Fibroblast of mammary gland (primary cell): ENCODE measurements at places on chromosomes 12 and 14.

GRCh38 chr14:92323011-92323915, at the start of gene SLC24A4:
SLC24A4 (plus strand) TSS chr14:92323165; CDS start chr14:92323831, 666 bp downstream.
- DNase-seq = no peak

DNA sequence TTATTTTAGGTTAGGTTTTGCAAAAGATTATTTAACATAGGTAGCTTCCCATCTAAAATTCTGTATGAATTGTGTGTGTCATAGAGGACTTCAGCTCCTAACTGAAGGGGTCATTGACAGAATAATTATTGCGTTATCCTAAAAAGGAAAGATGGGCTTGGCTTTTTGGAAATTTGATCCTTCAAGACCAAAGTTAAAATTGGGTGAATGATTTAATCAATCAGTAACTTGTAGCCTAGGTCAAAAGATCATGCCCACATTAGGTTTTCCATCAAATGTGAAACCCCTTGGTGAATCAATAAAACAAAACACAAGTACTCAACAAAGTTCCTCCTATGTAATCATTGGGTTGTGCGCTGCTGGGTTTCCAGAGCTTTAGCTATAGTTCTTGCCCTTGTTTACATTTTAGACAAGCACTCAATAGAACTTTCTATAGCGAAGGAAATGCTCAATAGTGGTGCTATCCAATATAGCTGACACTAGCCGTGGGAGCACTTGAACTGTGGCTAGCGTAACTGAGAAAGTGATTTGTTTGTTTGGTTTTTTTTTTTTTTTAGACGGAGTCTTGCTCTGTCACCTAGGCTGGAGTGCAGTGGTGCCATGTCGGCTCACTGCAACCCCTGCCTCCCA, 37.6 kb upstream of the ARHGAP5 start:
- no peak for DNase-seq

DNA sequence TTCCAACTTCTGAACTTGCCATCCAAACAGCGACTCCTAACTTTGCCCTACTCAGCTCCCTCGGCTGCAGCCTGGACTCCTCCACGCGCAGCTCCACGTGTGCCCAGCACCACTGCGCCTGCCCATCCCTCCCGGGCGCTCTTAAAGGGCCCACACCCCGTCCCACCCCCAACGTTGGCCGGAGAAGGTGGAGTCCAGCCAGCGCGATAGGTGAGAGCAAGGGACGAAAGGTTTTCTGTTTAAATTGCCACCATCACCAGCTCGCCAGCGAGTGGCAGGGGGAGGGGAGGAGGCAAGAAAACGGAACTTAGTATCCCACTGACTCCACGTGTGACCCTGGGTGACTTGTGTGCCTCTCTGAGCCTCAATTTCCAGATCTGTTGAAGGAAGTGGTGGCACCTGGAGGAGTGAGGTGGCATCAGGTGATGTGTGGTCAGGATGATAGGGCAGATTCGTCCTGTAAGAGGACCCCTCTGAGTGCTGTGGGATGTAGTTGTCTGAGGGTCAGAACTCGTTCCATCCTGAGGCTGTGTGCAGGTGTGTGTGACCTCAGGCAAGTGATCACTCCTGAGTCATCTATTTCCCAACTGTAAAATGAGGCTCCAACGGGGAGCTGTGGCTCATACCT, 59.7 kb downstream of the TRPV4 start:
- no peak for DNase-seq

DNA sequence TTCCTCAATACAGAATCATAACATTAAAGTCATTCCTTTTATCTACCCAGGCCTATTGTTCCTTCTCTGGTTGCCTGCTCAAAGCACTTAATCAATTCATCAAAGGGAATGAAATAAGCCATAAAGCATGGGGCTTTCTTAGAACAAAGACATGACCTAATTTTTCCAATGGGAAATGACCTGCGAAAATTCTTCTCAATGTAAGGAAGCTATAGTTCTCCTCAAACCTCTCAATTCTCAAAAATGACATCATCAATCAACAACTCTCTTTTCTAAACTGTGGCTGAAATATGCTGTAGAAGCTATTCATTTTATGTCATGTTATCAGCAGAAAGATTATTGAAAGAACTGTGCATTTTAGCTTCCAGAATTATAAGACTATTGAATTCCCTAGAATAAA, 116.0 kb upstream of the PTPRR start:
- no peak for DNase-seq

- no peak for DNase-seq
These were observed 834 bp downstream of the COCH start for GRCh38 chr14:30874999-30875787.

DNA sequence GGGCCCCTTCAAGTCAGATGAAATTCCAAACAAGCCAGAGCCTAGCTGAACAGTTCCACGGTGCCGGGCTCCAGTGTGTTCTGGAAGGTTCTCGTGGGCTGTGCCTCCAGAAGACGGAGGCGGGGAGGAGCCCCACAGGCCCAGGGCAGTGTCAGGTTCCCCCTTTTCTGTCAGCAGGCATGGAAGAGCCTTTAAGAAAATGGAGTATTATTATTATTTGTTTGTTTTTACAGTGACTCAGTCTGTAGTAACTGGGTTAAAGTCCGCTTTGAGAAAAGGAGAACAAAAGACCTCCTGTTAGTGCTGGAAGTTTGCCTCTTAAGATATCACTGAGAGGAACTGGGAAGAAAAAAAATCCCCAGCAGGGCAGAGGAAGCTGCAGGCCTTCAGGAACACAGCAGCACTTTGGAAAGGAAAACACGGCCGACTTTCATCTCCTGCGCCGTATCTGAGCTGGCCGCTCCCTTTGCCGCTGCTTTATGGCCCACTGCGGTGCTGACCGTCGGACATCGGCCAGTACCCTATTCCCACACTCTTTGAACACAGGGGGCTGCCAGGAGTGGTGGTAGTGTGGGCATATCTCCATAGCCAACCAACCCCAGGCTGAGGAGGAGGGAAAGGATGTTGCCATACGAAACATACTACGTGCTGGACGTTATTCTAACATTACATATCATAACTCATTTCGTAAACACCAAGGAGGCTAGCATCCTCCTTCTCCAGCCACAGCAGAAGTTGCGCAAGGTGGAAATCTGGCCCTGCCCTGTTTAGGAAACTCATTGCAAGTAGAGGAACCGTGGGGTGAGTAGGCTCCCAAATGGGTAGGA, 194.0 kb downstream of the ZFP36L1 start:
- peak; percentile 95 for DNase-seq

DNA sequence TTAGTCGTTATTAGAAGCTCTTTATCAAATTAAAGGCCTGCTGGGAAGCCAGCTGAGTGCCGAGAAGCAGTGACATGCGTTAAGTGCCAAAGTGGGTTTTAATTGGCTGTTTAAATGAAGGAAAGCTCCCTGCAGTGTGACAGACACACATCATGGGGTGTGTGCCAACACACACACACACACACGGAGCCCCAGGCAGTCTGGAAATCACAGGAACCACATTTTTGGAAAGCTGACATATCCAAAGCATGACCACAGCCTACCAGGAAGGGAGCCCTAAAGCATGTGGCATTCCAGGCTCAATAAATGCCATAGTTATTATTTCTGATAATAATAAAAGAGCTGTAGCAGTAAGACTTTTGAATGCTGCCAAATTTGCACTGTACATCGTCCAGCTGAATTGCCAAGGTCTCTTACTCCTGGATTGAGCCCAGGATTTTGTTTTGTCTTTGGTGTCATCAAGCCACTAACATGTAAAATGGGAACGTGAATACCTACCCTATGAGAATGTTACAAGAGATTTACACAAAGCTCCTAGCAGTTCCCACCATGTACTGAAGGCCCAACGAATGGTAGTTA, 135.1 kb downstream of the TMEM30B start:
- peak; percentile 84 for DNase-seq

GRCh38 chr14:61125867-61126572, 145.0 kb downstream of the SLC38A6 start:
- no peak for DNase-seq

GRCh38 chr12:108576660-108577234, 14.4 kb downstream of the ISCU start:
- DNase-seq = no peak

GRCh38 chr12:59499774-59500173, 96.1 kb upstream of the SLC16A7 start:
- DNase-seq = no peak

DNA sequence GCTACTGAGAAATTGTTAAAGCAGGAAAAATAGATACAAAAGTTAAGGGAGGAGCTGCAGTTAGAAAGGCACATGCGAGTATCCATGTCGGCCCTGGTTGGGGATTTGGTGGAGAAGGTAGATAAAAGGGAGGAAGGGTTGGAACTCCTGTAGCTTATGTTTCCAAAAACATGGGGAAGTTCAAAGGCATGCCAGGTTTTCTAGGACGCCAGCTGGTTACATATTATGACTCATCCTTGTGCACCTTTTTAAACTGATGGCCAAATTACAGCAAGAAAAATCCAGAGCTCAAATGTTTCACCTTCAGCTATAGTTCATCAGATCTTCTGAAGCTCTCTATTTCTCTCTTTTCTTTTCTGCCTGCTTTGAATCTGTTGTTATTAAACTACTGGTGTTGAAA, 13.2 kb upstream of the MAP4K5 start:
- DNase-seq = no peak

DNA sequence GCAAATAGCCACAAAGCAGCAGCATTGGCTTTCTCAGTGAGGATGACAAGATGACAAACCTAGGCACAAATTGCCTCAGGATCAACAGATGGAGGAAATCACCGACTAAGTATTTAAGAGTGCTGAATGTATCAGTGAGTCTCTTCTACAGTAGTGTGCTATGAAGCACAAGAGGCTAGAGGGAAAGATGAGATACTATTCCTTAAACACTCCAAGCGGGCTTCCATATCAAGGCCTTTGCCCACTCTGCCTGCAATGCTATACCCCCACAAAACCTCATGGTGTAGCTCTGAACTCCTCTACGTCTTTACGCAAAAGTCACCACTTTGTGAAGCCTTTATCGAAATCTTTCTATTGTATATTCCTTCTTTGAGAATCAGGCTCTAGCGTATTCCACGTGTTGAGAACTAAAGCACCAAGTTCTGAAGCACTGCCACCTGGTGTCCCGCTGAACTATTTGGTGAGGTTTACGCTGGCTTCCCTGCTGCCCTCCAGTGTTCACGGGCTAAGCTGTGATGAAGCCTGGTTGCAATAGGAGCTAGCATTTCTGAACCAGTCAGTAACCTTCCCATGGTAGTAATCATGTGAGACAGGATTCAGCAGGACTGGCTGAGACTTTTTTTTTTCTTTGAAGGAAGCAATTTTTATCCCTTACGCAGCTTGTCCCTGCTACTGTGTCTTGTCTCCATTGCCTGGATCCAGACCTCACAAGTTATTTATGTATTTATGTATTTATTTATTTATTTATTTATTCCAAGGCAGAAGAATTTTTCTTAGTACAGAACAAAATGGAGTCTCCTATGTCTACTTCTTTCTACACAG, 426.5 kb upstream of the OR4E1 start:
- DNase-seq = peak; percentile 33

- DNase-seq = peak; percentile 73
These were observed 5.0 kb downstream of the CELA1 start for GRCh38 chr12:51341251-51342007.

DNA sequence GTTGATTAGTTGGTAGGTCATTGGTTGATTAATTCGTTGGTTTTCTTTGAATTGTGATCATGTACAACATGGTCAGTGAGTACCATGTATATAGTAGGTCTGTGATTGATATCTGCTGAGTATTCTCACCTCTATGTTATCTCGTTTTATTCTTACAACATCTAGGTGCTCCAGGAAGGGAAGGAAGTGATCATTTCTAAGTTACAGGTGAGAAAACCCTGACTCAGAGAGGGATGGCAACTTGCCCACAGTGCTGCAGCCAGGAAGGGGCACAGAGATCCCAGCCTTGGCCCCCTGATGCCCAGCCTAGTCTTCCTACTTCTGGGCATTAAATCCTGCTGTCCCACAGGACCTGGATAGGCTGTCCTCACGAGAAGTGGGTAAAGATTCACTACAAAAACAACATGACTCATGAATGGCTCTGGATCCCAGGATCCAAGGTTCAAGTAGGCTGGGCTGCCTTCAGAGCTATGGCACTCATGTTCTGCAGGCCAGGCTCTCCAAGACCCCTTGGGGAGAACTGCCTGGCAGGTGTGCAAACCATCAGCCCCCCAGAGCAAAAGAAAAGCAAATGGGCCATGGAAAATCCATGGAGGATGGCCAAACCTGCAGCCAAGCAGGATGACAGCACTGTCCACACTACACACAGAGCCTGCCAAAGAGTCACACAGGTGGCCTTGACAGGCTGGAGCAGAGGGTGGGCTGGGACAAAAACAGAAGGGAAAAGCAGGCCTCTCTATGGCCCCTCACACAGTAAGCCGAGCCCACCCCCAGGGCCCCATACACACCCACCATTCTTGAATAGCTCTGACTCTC, 146.2 kb downstream of the BCL11B start:
- DNase-seq = no peak

DNA sequence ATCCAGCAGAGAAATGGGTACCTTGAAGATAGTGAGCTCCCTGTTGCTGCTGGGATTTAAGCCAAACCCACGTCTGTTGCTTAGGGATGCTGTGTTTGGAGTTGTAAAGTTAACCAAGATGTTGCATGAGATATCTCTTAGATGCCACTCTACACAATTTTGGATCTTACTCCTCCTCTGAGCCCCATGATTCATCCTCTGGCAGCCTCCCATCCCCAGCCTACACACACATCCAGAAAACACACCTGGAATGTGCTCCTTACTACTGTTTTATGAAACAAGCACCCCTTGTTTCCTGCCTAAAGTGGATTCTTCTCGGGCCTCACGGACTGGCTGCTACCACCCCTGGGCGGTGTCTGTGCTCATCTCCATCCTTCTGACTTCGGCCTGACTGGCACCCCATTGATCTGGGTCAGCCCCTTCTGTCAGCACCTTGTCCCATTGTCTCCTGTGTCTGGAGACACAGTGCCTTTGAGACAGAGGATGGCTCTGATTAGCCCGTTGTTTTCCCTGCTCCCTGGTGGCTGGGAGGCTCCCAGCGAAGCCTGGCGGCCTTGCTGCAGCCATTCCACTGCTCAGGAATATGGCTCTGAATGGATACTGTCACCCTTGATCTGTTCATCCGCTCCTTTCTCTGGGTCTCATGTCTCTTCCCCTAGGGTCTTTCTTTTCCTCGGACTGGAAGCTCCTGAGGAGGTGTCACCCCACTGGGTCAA, 24.3 kb downstream of the TSPAN9 start:
- no peak for DNase-seq

DNA sequence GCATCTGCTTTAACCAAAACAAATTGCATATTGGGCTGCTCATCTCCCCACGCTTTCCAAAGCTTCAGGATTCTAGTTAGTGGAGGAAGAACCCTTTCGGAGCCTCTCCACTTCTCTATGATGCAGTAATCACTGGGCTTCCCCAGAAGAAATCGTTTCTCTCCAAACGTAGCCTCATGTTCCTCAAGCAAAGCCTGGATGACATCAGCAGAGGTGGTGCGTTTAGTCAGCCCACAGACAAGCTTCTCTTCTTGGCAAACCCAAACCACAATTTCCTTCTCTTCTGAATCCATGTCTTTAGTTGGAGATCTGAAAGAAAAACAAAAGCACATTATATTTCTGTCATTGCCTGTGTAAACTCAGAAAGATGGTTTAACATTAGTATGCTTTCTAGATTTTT, 30.6 kb downstream of the RASSF9 start:
- DNase-seq = peak; percentile 79

DNA sequence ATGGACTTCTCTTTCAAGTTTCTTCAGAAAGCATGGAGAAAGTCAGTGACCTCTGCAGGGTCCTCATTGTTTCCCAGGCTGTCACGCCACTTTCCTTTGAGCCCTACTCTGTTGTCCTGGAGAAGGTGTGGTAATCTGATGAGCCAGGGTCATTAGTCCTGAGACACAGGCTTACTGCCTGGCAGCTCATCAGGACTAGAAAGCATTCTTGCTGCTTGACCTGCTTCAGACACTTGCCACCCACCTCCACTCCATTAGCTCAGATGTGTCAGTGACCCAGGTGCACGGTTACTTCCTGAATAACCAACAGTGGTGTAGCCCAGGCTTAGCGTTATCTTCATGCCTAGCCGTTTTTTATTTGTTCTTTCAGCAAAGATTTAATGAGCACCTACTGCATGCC, 93.9 kb downstream of the FGD4 start:
- no peak for DNase-seq
